ENCODE measurements at places on chromosomes 5 and 9.

DNA sequence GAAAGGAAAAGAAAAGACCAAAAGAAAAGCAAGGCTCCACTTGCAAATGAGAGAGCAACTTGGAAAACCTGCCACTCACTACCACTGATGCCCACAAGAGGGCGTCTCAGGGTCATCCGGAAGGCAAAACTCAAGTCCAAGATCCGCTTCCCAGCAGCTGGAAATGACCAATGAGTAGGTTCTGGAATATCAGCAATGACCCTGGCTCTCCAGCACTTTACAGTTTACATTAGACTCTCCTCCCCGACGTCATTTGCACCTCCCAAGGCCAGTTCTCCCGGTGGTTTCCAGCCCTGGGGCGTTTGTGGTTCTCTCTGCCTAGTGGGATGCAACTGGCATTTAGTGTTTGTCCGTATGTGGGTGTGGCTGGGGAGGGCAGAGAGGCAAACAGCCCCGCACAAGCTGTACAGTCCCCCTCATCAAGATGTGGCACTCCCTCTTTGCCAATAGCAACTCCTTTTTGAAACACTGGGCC is 193.8 kb upstream of the ZNF618 start:
- H3K27me3 ChIP-seq = peaks cover 18% of the 10 kb centered on the region
- no peak overlapping the region for H3K4me3 ChIP-seq
- no peaks in the 10 kb centered on the region for H3K36me3 ChIP-seq
- peak; percentile 22 for DNase-seq
- peaks cover 1% of the 10 kb centered on the region for H3K4me1 ChIP-seq

GRCh38 chr5:62284946-62285891 is 20.8 kb upstream of the KIF2A start:
- no peaks in the 10 kb centered on the region for H3K4me1 ChIP-seq
- H3K36me3 ChIP-seq = no peaks in the 10 kb centered on the region
- no peak for DNase-seq
- H3K27me3 ChIP-seq = no peaks in the 10 kb centered on the region
- H3K4me3 ChIP-seq = no peak overlapping the region

GRCh38 chr9:84858364-84858763 is 188.8 kb downstream of the NTRK2 start:
- H3K27me3 ChIP-seq = no peaks in the 10 kb centered on the region
- H3K36me3 ChIP-seq = no peaks in the 10 kb centered on the region
- H3K27ac ChIP-seq = no peak overlapping the region
- H3K4me3 ChIP-seq = no peak overlapping the region
- no peaks in the 10 kb centered on the region for H3K4me1 ChIP-seq
- DNase-seq = no peak

GRCh38 chr9:16386007-16386826 is 484.3 kb downstream of the BNC2 start:
- no peak for DNase-seq
- no peak overlapping the region for H3K27ac ChIP-seq
- H3K4me1 ChIP-seq = no peaks in the 10 kb centered on the region
- no peaks in the 10 kb centered on the region for H3K36me3 ChIP-seq

- no peak overlapping the region for H3K4me3 ChIP-seq
- no peaks in the 10 kb centered on the region for H3K27me3 ChIP-seq
- H3K36me3 ChIP-seq = no peaks in the 10 kb centered on the region
- H3K4me1 ChIP-seq = no peaks in the 10 kb centered on the region
- no peak for DNase-seq
Observed at GRCh38 chr9:18138656-18139055, 335.3 kb upstream of the ADAMTSL1 start.

DNA sequence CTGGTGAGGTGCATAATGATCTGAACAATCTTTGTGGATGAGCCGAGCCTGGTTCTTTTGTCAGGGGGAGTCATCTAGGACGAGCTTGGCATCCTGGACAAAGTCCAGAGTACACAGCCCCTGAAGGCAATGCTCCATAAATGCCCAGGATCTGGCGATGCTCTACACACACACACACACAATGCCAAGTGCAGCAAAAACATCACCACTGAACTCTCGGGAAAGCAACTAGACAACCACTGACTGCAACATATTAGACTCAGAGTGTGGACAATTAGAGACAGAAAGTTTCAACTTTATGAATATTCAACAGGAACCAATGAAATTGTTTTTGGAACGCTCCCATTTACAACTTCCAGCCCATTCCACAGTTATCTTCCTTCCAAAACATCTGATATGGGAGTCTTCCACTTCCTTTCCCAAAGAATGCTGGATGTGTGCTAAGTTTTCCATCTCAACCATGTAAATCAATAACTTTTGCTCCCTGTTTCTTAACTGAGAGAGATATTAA is 227.6 kb upstream of the ANKRD55 start:
- DNase-seq = no peak
- no peaks in the 10 kb centered on the region for H3K36me3 ChIP-seq
- H3K27me3 ChIP-seq = no peaks in the 10 kb centered on the region

DNA sequence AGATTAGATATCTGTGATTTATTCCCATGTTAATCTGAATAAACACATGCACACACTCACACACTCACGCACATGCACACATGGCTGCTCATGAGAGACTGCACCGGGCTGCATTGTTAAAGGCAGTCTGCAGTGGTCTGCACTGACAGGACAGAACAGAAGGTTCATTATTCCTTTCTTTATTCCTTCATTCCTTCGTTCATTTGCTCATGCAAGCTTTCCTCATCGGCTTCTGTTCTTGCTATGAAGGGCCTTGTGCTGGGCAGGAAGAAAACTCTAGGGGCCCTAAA is 41.4 kb upstream of the FSTL4 start:
- no peaks in the 10 kb centered on the region for H3K36me3 ChIP-seq
- no peak overlapping the region for H3K4me3 ChIP-seq
- H3K27me3 ChIP-seq = peaks cover 7% of the 10 kb centered on the region

- H3K36me3 ChIP-seq = no peaks in the 10 kb centered on the region
- no peaks in the 10 kb centered on the region for H3K4me1 ChIP-seq
- no peak overlapping the region for H3K27ac ChIP-seq
- H3K4me3 ChIP-seq = no peak overlapping the region
Observed at GRCh38 chr5:171625646-171626045, 160.0 kb upstream of the SMIM23 start.

- no peak overlapping the region for H3K27ac ChIP-seq
- peaks cover 3% of the 10 kb centered on the region for H3K4me1 ChIP-seq
- no peak overlapping the region for H3K4me3 ChIP-seq
- no peak for DNase-seq
Observed at GRCh38 chr9:129392093-129392541, 214.1 kb upstream of the IER5L start.

- no peaks in the 10 kb centered on the region for H3K36me3 ChIP-seq
- peaks cover 32% of the 10 kb centered on the region for H3K4me1 ChIP-seq
Observed at GRCh38 chr9:130129432-130130061, 42.7 kb upstream of the NCS1 start.

DNA sequence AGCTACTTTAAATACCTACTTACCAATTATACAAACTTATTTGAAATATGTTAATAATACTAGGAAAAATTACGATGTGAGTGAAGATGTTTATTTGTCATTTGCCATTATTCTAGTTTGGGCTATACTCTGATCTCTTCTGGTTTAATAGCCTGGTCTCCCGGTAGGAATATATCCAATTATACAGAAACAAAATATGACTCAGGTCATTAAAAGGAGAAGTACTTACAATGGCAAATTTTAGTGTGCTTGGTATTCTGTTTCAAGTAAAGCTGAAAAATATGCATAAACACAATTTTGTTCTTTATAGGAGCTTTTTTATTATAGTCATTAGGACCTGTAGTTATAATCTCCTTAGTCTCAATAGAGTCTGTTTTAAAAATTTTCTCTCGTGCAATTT is 176.8 kb downstream of the SLCO4C1 start:
- H3K36me3 ChIP-seq = no peaks in the 10 kb centered on the region
- H3K27me3 ChIP-seq = no peaks in the 10 kb centered on the region
- H3K4me1 ChIP-seq = no peaks in the 10 kb centered on the region
- no peak overlapping the region for H3K27ac ChIP-seq
- DNase-seq = no peak

- no peaks in the 10 kb centered on the region for H3K36me3 ChIP-seq
- no peak for DNase-seq
- H3K27me3 ChIP-seq = no peaks in the 10 kb centered on the region
- no peak overlapping the region for H3K27ac ChIP-seq
Observed at GRCh38 chr5:89090037-89090436, 207.1 kb upstream of the MEF2C start.

DNA sequence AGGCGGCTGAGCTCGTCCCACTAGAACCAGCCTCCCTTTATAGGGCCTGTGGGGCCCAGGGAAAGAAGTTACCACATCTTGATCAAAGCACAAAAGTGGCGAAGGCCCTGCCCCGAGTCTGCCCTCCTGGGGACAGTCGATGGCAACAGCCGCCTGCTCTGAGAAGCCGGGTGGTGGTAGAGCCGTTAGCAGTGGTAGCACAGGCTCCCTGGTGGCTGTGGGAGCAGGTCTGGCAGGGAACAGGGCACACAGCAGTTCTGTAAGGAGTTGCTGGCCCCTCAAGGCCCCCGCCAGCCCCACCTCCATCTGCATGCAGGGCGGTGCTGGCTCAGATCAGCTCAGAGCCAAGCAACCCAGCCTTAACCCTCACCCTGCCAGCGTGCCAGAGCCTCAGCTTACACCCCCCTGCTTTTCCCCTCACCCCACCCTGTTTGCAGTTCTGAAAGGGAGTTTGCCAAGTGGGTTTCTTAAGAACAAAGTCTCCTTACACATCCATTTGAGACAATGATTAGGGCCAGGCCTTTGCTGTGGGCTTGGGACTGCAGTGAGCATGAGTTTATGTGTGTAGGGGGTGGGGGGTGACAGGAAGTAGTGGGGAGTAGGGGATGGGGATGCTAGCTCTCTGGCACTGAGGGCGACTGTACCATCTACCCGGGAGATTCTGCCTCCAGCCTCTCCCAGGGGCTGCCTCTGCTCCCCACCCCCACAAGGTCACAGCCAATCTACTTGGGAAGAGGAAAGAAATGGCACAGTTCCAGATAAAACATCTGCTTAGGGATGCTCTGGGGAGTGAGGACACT is 11.8 kb downstream of the ACSL6 start:
- no peaks in the 10 kb centered on the region for H3K4me1 ChIP-seq
- no peak overlapping the region for H3K27ac ChIP-seq
- no peaks in the 10 kb centered on the region for H3K36me3 ChIP-seq
- no peaks in the 10 kb centered on the region for H3K27me3 ChIP-seq
- no peak overlapping the region for H3K4me3 ChIP-seq
- DNase-seq = no peak

DNA sequence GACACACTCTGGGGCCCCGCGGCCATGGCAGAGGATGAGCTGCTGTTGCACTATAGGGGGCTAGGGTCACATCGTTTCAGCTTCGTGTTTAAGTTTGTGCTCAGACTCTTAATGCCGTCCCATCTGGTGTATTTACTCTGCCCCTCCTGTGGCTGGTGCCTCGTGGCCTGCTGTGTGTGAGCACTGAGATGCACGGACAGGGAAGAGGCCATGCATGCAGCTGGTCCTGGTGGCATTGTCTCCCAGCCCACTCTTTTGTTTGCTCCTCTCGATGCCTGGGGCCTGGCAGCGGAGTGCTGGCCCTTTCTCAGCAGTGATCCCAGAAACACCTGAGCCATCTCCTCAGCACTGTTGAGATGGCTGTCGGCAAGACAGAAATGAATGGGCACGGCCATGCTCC is 30.0 kb upstream of the PHF2 start:
- H3K4me3 ChIP-seq = no peak overlapping the region
- no peaks in the 10 kb centered on the region for H3K27me3 ChIP-seq
- H3K27ac ChIP-seq = no peak overlapping the region

GRCh38 chr9:72695365-72695764 is 174.0 kb downstream of the TMC1 start:
- no peaks in the 10 kb centered on the region for H3K4me1 ChIP-seq
- H3K27ac ChIP-seq = no peak overlapping the region
- H3K27me3 ChIP-seq = no peaks in the 10 kb centered on the region
- no peak overlapping the region for H3K4me3 ChIP-seq
- no peaks in the 10 kb centered on the region for H3K36me3 ChIP-seq
- no peak for DNase-seq

DNA sequence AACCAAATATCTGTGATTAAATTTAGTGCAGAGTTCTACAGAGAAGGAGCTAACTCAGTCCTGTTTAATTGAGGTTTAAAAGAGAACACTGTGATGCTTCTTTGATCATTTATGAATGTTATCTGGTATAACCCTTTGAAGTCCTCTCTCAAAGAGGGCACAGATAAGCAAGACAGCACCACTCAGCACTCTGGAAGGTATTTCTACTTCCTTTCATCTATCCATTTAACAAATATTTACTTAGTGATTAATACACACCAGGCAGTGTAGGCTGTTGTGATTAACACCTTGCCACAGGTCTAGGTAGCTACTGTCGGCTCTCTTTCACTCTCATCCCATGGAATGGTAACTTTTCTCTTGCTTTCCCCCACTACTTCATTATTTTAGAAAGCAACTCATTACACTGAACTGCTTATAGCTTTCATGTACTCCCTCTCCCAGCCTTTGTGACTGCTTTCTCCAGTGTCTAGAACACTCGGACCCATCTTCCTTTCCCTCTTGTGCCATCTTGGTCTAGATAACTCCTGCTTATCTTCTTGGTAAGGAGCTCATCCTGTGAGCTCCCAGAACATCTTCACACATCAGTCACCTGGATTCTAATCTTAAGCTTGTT is 54.7 kb downstream of the GLDC start:
- no peak for DNase-seq
- no peaks in the 10 kb centered on the region for H3K27me3 ChIP-seq
- H3K4me3 ChIP-seq = no peak overlapping the region
- peaks cover 3% of the 10 kb centered on the region for H3K4me1 ChIP-seq
- no peaks in the 10 kb centered on the region for H3K36me3 ChIP-seq

DNA sequence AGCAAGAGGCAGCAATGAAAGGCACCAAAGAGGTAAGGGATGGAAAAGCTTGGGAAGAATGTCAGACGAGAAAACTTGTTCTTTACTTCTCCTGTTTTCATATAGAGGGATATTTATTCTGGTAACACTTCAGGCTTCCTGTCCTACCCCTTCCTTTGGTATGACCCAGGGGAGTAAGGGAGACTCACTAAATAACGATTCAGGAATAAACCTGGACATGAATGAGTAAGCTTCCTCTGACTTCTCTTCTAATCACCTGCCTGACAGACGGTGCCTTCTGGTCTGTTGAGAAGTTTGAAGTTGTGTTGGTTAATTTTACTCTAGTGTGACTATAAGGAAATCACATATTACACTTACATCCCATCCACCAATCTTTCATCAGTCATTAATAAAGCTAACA is 461.2 kb downstream of the CDH12 start:
- H3K4me1 ChIP-seq = no peaks in the 10 kb centered on the region
- H3K4me3 ChIP-seq = no peak overlapping the region
- H3K27ac ChIP-seq = no peak overlapping the region
- no peaks in the 10 kb centered on the region for H3K27me3 ChIP-seq
